ENCODE measurements at places on chromosomes 11 and 22. TPM values are rescaled to one million over a fixed set of nuclear protein-coding genes. Genes with fewer than 3 reads are reported as not detected.
A peak's percentile ranks its signal among the peaks of the same experiment; 100 is the strongest.

DNA sequence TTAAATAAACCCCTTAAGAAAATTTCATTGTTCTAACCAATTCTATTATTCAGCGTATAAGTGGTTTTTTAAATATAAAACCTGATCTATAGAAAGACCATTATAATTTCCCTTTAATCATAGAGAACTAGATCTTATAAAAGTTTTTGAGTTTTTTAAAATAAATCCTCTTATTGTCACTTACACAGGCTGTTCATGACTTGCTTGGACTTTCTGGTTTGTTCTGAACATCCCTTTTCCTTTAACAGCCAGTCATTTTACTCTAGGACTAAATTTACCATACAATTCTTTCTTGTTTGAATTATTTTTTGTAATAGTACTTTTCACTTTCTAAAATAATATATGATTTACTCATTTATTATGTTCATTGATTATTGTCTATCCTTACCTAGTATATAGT, 4.7 kb downstream of the NXPE2 start:
- no peak overlapping the region for H3K4me3 ChIP-seq
- no peak overlapping the region for H3K27ac ChIP-seq
- no peaks in the 10 kb centered on the region for H3K36me3 ChIP-seq
- H3K4me1 ChIP-seq = no peaks in the 10 kb centered on the region
- DNase-seq = no peak

DNA sequence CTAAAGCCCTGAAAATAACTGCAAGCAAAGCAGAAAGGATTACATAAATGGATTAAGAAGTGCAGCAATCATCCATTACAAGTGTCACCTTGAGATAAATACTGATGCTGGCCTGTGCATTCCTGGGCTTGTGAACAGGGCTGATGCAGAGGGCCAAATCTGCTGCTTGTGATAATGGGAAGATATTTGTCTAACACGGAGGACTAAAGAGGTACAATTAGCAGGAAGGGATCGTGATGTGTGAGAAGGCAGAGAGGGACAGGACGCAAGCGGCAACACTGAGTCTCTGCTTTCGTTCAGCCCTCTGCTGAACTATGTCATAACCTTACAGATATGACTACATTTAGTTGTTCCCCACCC, 107.7 kb upstream of the DDI1 start:
- no peaks in the 10 kb centered on the region for H3K36me3 ChIP-seq
- no peak for DNase-seq
- H3K27ac ChIP-seq = no peak overlapping the region
- no peak overlapping the region for H3K4me3 ChIP-seq
- H3K27me3 ChIP-seq = no peaks in the 10 kb centered on the region

DNA sequence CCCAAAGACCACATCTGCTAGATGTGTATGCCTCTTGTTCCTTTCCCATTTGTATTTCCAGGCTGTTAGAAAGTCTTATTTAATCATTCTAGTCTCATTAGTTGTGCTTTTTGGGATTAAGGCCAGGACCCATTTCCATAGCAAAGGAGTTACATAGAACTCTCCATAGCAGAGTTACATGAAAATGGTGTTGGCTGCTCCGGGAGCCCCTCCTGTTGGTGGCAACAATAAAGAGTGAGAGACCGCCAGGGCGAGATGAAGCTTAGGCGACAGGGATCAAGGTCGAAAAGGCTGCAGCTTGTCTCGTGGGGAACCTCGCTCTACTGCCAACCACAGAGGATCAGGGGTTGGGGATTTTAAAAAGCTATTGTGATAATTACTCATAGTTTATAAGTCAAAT, 58.3 kb downstream of the GRIK4 start:
- no peak overlapping the region for H3K27ac ChIP-seq
- no peak for DNase-seq
- H3K4me1 ChIP-seq = peaks cover 3% of the 10 kb centered on the region
- no peak overlapping the region for H3K4me3 ChIP-seq
- H3K27me3 ChIP-seq = peaks cover 30% of the 10 kb centered on the region

- H3K27ac ChIP-seq = no peak overlapping the region
- no peaks in the 10 kb centered on the region for H3K36me3 ChIP-seq
- DNase-seq = no peak
- H3K4me3 ChIP-seq = no peak overlapping the region
- no peaks in the 10 kb centered on the region for H3K4me1 ChIP-seq
- H3K27me3 ChIP-seq = no peaks in the 10 kb centered on the region
Measured at GRCh38 chr11:41309111-41309522, 150.3 kb downstream of the LRRC4C start.

DNA sequence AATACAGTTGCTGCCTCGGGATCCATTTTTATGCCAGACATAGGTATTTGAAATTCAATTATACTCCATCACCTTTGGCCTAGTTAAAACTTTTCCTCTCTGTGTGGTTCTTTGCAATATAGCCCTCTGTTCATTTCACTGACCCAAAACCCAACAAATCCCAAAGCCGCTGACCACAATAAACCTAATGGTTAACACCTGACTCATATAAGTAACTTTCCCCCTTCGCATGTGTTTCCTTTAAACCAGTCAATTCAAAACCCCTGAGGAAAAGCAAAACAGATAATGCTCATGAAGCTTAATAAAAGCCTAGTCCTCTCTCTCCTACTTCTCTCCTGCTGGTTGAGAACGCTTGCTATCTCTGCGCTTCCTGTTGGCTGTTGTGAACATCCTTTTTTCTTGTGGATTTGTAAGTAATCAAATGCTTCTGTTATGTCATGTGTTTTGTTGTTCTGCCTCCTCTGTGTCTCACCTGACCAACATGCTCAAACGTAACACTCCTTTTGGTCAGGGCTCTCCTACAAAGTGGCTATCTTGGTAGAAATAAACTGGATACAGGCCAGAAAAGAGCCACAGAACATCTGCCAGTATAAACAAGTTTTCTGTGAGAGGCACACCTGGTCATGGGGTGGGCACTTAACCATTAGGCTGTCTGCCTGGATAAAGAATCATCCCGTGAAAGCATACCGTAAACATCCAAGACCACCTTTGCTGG, 652.6 kb downstream of the METTL15 start:
- H3K36me3 ChIP-seq = no peaks in the 10 kb centered on the region
- H3K27ac ChIP-seq = no peak overlapping the region
- H3K27me3 ChIP-seq = no peaks in the 10 kb centered on the region
- no peaks in the 10 kb centered on the region for H3K4me1 ChIP-seq

GRCh38 chr11:114397349-114397982, 2.8 kb downstream of the C11orf71 start:
- DNase-seq = no peak
- peaks cover 23% of the 10 kb centered on the region for H3K4me1 ChIP-seq
- peaks cover 5% of the 10 kb centered on the region for H3K27me3 ChIP-seq
- no peak overlapping the region for H3K27ac ChIP-seq
- H3K4me3 ChIP-seq = no peak overlapping the region

DNA sequence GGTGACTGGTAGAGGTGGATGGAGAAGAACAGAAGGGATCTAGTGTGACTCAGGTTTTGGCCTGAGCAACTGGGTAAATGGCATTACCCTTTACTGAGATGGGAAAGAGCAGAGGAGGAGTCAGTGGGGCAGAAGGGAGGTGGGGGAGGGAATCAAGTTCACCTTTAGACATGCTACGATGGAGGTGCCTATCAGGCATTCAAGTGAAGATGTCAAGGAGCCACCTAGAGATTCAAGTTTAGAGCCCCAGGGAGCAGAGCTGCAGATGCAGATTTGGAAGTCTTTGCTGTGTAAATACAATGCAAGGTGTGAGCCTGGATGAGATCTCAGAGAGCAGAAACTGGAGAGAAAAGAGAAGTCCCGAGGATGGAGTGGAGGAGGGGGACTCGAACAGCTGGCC, 979 bp upstream of the MOGAT2 start:
- H3K4me1 ChIP-seq = no peaks in the 10 kb centered on the region
- H3K4me3 ChIP-seq = no peak overlapping the region
- peaks cover 19% of the 10 kb centered on the region for H3K27me3 ChIP-seq
- no peak for DNase-seq

DNA sequence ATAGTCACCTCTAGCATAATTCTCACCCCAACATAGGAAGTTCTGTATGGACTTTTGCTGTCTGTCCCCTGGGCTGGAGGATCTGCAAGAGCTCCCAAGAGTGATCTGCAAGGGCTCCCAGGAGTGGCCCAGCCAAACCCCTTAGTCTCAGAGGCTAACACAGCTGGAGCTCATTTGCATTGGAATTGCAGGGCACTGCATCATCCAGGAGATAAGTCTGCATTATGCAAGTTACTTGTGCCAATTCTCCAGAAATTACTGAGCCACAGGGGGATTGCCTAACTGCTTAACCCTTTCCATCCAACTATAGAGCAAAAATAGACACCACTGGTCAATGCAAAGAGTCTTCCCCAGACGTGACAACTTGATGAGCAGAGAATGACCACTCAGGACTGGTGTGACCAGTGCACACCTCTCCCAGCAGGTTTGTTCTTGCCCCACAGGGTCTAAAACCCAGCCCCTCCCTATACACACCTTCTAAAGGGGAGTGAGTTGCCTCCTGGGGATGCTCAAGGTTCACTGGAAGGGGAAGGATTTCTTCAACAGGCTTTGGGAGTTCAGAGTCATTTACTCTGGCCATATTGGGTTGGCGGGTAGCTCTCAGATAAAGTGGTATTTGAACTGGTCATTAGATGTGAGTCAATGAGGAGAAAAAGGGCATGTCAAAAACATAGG, 38.4 kb downstream of the POU2AF3 start:
- no peak for DNase-seq
- peaks cover 3% of the 10 kb centered on the region for H3K36me3 ChIP-seq
- H3K27me3 ChIP-seq = peaks cover 8% of the 10 kb centered on the region
- no peaks in the 10 kb centered on the region for H3K4me1 ChIP-seq

DNA sequence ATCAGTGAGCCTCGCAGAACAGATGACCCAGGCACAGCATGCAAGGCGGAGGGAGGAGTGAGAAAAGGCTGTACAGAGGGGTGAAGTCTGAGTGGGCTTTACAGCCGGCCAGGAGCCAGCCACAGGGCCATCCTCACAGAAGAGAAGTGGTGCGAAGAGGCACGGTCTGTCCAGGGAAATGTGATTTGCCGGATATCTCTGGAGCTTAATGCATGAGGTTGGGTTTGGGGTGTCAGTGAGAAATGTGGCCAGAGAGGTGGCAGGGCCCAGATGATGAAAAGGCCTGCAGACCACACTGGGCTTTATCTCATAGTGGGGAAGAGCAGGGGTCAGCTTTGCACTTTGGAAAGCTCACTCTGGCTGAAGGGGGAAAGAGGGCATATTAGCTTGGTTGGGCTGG, 255.2 kb downstream of the BUD13 start:
- peaks cover 7% of the 10 kb centered on the region for H3K4me1 ChIP-seq
- no peak for DNase-seq
- H3K36me3 ChIP-seq = no peaks in the 10 kb centered on the region

GRCh38 chr22:49590851-49591445, 236.7 kb downstream of the BRD1 start:
- no peak for DNase-seq
- no peaks in the 10 kb centered on the region for H3K27me3 ChIP-seq
- H3K36me3 ChIP-seq = no peaks in the 10 kb centered on the region
- no peak overlapping the region for H3K4me3 ChIP-seq
- no peaks in the 10 kb centered on the region for H3K4me1 ChIP-seq

DNA sequence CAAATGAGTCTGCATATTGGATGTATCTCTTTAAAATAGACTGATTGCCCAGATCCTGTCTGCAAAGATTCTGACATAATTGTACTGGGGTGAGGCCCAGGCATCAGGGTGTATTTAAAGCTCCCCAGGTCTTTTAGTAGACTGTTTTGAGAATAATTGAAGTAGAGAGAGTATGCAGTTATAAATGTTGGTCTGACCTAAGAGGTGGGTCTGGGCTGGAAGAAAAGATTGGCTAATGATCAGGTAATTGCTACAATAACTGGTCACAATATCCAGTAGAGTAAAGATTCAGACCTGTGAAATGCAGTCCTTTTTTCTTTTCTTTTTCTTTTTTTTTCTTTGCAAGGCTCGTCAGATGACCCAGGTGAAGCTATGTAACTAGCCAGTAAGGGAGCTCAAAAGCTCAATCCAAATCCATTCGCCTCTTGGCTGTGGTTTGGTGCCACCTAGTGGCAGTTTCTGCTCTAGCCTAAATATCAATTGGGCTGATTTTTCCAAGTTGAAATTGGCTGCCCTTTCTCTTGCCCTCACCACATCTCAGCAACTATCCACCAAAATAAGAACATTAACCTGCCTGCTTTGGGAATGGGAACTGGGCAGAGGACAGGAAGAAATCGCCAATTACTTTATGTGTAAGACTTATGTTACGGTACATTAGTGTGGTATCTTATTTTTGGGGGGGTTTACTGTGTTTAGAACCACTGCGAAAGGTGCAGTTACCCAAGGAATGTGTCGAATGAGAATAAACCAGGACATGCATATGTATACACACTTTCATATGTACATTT, 45.9 kb downstream of the ZNF143 start:
- DNase-seq = peak; percentile 93
- no peaks in the 10 kb centered on the region for H3K27me3 ChIP-seq
- H3K4me1 ChIP-seq = peaks cover 13% of the 10 kb centered on the region
- H3K4me3 ChIP-seq = no peak overlapping the region

DNA sequence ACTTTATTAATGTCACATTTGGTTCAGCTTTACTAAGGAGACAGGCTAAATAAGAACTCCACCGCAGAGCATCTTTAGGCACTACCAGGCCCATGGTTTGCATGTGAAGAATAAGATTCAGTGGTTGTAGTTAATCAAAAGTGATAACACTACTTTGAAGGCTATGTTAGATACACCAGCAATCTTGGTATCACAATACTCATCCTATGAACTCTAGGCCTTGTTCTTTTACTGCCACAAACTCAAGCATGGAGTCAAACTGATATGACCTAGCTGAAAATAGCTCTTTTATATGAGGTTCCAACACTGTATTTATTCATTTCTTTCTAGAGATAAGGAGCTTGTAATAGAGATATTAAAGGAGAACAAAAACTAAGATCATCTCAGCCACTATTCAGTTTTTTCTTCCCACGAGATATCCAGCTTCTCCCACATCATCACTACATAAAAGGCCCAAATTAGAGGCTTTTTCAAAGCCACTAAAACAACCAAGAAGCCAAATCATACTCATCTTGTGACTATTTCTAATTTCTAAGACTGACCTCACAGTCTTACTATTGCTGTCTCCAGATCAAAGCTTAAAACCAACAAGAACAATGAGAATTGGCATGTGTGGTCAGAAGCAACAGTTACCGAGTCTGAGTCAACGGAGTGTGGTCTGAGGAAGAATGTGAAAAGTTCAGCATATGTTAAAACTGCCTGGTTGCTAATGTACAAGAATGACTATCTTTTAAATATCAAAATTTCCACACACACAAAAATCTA, 25.1 kb upstream of the GUCY1A2 start:
- H3K27ac ChIP-seq = no peak overlapping the region
- H3K36me3 ChIP-seq = no peaks in the 10 kb centered on the region
- H3K27me3 ChIP-seq = no peaks in the 10 kb centered on the region
- no peak overlapping the region for H3K4me3 ChIP-seq
- no peak for DNase-seq
- no peaks in the 10 kb centered on the region for H3K4me1 ChIP-seq

Gene PAMR1
- total RNA-seq = not detected

Gene GLB1L3
- 17.0 TPM for total RNA-seq

Gene APLNR
- not detected for total RNA-seq

Gene EFCAB6
- not detected for total RNA-seq
